ENCODE measurements at places on chromosomes 2 and 18. TPM values are rescaled to one million over a fixed set of nuclear protein-coding genes. Genes with fewer than 3 reads are reported as not detected.

DNA sequence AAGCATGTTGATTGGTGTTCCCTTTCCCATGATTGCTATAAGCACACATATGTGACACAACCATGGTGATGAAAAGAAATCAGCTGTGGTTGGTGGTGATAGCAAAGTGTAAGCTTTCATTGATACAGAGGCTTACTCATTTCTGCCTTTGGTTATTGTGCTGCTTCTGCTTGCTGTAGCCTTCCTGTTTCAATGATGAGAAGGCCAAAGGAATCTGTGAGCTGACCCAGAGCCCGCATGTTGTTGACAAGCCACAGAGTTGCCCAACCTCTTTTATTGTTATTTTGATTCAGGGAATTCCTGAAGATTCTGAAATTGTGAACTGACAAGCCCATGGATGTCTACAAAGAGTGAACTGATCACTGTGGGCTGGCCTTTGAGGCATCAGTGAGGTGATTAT is 164.4 kb downstream of the TMEFF2 start:
- H3K36me3 ChIP-seq, result no peaks in the 10 kb centered on the region
- H3K4me3 ChIP-seq, result no peak overlapping the region
- no peak overlapping the region for H3K27ac ChIP-seq
- H3K4me1 ChIP-seq, result no peaks in the 10 kb centered on the region
- H3K27me3 ChIP-seq, result no peaks in the 10 kb centered on the region
- DNase-seq, result no peak

Gene FTCDNL1
- total RNA-seq, result 2.2 TPM

Gene NPAS2
- 4.8 TPM for total RNA-seq

DNA sequence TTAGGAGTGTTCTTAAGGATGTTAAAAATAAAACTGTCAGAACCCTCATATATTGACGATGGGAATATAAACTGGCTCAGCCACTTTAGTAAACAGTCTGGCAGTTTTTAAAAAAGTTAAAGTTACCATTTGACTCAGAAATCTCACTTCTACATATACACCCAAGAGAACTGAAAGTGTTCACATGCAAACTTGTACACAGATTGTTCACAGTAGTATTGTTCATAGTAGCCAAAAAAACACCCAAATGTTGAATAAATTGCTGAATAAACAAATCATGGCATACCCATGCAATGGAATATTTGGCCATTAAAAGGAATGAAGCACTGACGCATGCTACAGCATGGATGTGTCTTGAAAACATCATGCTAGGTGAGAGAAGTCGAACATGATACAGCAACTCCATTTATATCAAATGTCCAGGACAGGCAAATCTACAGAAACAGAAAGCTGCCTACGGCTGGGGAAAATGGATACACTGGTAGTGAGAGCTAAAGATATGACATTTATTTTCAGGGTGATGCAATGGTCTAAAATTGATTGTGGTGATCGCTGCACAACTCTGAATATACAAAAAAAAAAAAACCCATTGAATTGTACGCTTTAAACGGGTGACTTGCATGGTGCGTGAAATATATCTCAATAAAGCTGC is 10.1 kb downstream of the RPL31 start:
- no peak for DNase-seq
- peaks cover 43% of the 10 kb centered on the region for H3K4me1 ChIP-seq
- peak overlapping the region; percentile 34 for H3K27ac ChIP-seq
- H3K36me3 ChIP-seq, result peaks cover 23% of the 10 kb centered on the region

DNA sequence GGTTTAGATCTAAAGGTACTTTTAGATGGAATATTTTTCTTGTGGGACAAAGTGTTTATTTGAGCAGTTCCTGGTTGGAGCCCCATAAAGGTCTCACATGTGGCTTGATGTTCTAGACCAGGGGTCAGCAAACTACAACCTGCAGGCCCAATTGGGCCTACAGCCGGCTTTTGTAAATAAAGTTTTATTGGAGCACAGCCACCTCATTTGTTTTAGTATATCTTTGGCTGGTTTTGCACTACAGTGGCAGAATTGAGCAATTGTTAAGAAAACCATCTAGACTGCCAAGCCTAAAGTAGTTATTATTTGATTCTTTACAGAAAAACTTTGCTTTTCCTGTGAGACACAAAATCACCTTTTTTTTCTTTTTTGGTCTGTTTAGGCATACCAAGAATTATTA is 41.6 kb downstream of the NDC80 start:
- no peak overlapping the region for H3K4me3 ChIP-seq
- no peak for DNase-seq
- H3K27me3 ChIP-seq, result no peaks in the 10 kb centered on the region
- no peaks in the 10 kb centered on the region for H3K4me1 ChIP-seq
- peaks cover 11% of the 10 kb centered on the region for H3K36me3 ChIP-seq

Gene SERPINB10
- 2.8 TPM for total RNA-seq

DNA sequence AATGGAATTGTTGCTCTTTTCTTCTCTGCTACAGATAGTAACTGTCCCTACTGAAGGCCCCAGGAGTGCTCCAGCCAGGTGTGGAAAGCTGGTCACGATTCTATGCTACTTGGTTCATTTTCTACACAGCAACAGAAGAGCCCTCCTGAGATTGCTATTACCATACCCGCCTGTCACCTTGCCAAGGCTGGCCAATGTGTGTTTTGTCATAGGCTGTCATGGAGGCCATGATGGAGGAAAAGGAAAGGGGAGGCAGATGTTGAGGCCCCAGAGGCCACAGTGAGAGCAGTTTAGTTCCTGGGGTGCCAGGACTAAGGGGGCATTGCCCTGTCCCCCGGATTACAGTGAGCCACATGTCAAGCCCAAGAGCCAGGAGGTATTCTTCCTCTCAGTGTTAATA is 952 bp downstream of the ELMOD3 start:
- H3K4me1 ChIP-seq, result peaks cover 47% of the 10 kb centered on the region
- peak overlapping the region; percentile 99 for H3K4me3 ChIP-seq
- DNase-seq, result no peak
- H3K36me3 ChIP-seq, result peaks cover 9% of the 10 kb centered on the region
- peak overlapping the region; percentile 9 for H3K27ac ChIP-seq

GRCh38 chr2:79723830-79724229 is 211.0 kb downstream of the CTNNA2 start:
- no peak overlapping the region for H3K4me3 ChIP-seq
- no peak for DNase-seq
- no peaks in the 10 kb centered on the region for H3K4me1 ChIP-seq
- H3K27me3 ChIP-seq, result no peaks in the 10 kb centered on the region
- no peak overlapping the region for H3K27ac ChIP-seq
- no peaks in the 10 kb centered on the region for H3K36me3 ChIP-seq

GRCh38 chr2:28011322-28011737 is 120.8 kb downstream of the BABAM2 start:
- no peaks in the 10 kb centered on the region for H3K4me1 ChIP-seq
- no peaks in the 10 kb centered on the region for H3K27me3 ChIP-seq
- DNase-seq, result no peak
- no peak overlapping the region for H3K4me3 ChIP-seq
- H3K36me3 ChIP-seq, result peaks cover 4% of the 10 kb centered on the region

DNA sequence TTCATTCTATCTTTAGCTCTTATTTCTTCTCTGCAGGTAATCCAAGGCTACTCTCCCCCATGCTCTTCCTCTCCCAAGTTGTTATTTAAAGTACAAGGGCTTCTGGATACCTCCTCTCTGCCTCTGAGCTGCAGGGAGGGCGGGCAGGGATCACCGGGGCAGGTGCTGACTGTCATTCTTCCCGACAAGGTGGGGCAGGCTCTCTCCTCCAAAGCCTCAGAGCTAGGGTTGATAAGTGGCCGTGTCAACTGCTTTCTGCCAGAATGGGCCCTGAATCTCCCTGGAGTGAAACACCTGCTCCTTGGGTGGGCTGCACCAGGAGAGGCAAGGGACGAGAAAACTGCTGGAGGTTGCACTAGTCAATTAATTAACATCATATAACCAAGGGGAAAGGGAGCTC is 250.3 kb downstream of the SLC4A3 start:
- no peak overlapping the region for H3K27ac ChIP-seq
- no peak overlapping the region for H3K4me3 ChIP-seq
- no peak for DNase-seq
- H3K36me3 ChIP-seq, result no peaks in the 10 kb centered on the region

Gene LIMS4
- total RNA-seq, result 1.1 TPM

- H3K27me3 ChIP-seq, result peaks cover 18% of the 10 kb centered on the region
- DNase-seq, result no peak
- H3K36me3 ChIP-seq, result no peaks in the 10 kb centered on the region
- H3K27ac ChIP-seq, result no peak overlapping the region
These were observed 192.8 kb downstream of the AGPS start for GRCh38 chr2:177585234-177585863.

Gene TMEM163
- total RNA-seq, result 0.12 TPM

Gene KYNU
- 0.35 TPM for total RNA-seq

Gene SDC1
- 0.16 TPM for total RNA-seq

GRCh38 chr18:35136248-35136647 is 95.0 kb downstream of the MAPRE2 start:
- peaks cover 14% of the 10 kb centered on the region for H3K36me3 ChIP-seq
- H3K4me1 ChIP-seq, result peaks cover 4% of the 10 kb centered on the region
- DNase-seq, result no peak
- H3K27ac ChIP-seq, result no peak overlapping the region
- H3K27me3 ChIP-seq, result no peaks in the 10 kb centered on the region
- H3K4me3 ChIP-seq, result no peak overlapping the region

GRCh38 chr2:42809131-42809818 is 16.9 kb upstream of the HAAO start:
- peak overlapping the region; percentile 24 for H3K27ac ChIP-seq
- H3K36me3 ChIP-seq, result peaks cover 8% of the 10 kb centered on the region
- peaks cover 15% of the 10 kb centered on the region for H3K4me1 ChIP-seq
- DNase-seq, result no peak
- H3K27me3 ChIP-seq, result no peaks in the 10 kb centered on the region
- peak overlapping the region; percentile 62 for H3K4me3 ChIP-seq

DNA sequence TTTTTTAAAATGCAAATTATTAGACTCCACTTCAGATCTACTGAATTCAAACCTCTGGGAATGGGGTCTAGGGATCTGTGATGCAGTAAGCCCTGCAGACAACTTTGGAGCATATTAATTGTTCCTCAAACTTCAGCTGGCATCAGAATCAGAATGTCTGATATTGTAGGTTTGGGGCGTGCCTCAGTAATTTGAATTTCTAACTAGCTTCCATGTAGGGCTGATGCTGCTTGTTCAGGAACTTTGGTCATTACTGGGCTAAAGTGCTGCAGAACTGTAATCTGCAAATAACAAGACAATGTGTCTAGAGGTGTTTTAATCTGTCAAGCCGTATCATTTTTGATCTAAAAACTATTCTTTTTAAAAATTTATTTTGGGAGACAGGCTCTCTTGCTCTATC is 1719.7 kb upstream of the PIK3C3 start:
- H3K4me1 ChIP-seq, result no peaks in the 10 kb centered on the region
- H3K36me3 ChIP-seq, result no peaks in the 10 kb centered on the region
- H3K27me3 ChIP-seq, result no peaks in the 10 kb centered on the region
- H3K4me3 ChIP-seq, result no peak overlapping the region

Gene TFCP2L1
- 0.16 TPM for total RNA-seq

Gene SCLY
- 36.3 TPM for total RNA-seq

GRCh38 chr2:33670392-33670937 is 71.4 kb upstream of the FAM98A start:
- H3K27ac ChIP-seq, result no peak overlapping the region
- DNase-seq, result no peak
- no peaks in the 10 kb centered on the region for H3K4me1 ChIP-seq

DNA sequence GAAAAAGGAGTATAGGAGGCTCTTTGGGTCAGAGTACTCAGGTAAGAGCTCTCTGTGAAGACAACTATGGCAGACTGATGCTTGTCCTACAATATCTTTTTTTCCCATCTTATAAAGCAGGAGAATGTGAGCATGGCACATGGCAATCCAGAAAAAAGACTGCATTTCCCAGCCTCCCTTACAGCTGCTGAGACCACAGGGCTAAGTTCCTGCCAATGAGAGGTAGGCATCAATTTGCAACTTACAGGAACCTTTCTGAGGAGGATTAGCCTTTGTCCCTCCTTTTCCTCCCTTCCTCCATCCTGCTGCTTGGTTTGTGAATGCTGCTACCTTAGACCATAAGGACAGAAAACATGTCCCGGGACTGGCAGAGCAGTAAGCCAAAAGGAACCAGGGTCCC is 37.8 kb upstream of the ST8SIA5 start:
- no peaks in the 10 kb centered on the region for H3K27me3 ChIP-seq
- H3K27ac ChIP-seq, result no peak overlapping the region
- no peaks in the 10 kb centered on the region for H3K4me1 ChIP-seq
- H3K36me3 ChIP-seq, result peaks cover 4% of the 10 kb centered on the region

DNA sequence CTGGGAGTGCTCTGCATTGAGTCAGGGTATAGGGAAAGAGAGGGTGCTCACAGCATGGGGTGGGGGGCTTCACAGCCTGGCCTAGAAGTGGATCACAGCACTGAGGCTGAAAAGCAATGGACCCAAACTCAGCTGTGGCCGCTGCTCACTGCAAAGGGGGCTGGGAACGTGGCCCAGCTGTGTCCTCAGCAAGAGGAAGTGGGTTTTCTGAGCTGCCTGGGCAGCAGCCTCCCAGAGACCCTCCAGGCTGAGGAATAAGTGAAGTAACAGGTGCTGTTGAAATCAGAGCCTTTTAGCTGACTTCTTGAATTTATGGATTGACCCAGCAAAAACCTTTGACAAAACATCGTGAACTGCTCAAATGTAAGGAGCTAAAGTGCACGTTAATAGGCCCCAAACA is 35.2 kb downstream of the PTGR3 start:
- no peak overlapping the region for H3K4me3 ChIP-seq
- peaks cover 9% of the 10 kb centered on the region for H3K4me1 ChIP-seq
- DNase-seq, result no peak
- H3K27me3 ChIP-seq, result no peaks in the 10 kb centered on the region
- no peaks in the 10 kb centered on the region for H3K36me3 ChIP-seq

Gene KIAA2012
- total RNA-seq, result not detected

GRCh38 chr18:26335156-26335555 is 108.9 kb downstream of the TAF4B start:
- H3K4me1 ChIP-seq, result no peaks in the 10 kb centered on the region
- H3K36me3 ChIP-seq, result peaks cover 2% of the 10 kb centered on the region
- H3K4me3 ChIP-seq, result no peak overlapping the region

GRCh38 chr18:53567929-53568574 is 656.4 kb downstream of the MBD2 start:
- DNase-seq, result peak; percentile 1
- no peak overlapping the region for H3K4me3 ChIP-seq
- H3K4me1 ChIP-seq, result no peaks in the 10 kb centered on the region
- no peaks in the 10 kb centered on the region for H3K27me3 ChIP-seq

DNA sequence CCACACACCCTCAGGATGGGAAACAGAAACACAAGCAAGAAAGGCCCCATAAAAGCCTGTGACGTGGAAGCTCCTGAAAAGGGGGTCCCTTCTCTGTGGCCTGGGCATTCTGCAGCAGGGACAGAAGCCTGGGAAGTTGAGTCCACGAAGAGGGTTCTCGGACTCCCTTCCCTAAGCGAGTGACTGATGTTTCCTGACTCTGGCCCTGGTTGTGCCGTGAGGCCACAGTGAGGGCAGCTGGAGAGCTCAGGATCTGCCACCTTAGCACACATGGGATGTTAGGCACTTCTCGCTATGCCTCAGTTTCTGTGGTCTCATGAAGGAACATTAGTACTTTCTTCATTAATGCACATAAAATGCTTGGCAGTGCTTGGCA is 87.2 kb upstream of the ZFP36L2 start:
- no peak for DNase-seq
- H3K27ac ChIP-seq, result no peak overlapping the region
- H3K4me3 ChIP-seq, result no peak overlapping the region

Measured in activated T-cell treated with anti-CD3 and anti-CD28 coated beads, Interleukin-2, amount 50 U/mL, for 72 hours (primary cell).